ENCODE measurements at places on chromosomes 5 and 9.

- no peak for DNase-seq
Observed at GRCh38 chr9:17653947-17654465, 75.1 kb downstream of the SH3GL2 start.

- no peak for DNase-seq
Observed at GRCh38 chr5:112685931-112686330, 51.8 kb upstream of the APC start.

- no peak for DNase-seq
Observed at GRCh38 chr9:125240649-125240999, 519 bp downstream of the HSPA5 start.

- no peak for DNase-seq
Observed at GRCh38 chr5:62538017-62538942, 40.3 kb upstream of the LRRC70 start.

DNA sequence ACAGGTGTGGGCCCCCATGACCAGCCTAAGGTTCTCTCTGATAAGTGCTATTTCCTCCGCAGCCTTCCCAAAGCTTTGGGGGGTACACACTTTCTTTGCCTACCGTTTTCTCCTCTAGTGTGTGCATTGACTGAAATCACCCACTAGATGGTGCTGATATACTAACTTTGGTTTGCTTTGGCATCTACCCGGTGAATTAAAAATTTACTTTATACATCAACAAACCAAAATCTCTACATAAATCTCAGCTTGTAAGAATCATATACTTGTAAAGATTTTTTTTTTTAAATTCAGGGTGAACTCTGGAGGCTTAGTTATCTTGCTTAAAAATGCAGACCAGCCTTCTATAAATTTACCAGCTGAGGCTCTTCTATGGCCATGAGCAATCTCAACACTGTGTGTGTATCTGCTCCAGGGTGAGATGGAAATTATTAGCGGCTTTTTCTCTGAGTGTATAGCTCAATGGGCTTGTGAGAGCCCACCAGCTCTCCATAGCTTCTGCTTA, 475.7 kb upstream of the TNC start:
- no peak for DNase-seq

- DNase-seq, result no peak
Observed at GRCh38 chr5:67066815-67067214, 129.8 kb downstream of the CD180 start.

- no peak for DNase-seq
Observed at GRCh38 chr5:1153428-1153827, 41.6 kb upstream of the SLC12A7 start.

DNA sequence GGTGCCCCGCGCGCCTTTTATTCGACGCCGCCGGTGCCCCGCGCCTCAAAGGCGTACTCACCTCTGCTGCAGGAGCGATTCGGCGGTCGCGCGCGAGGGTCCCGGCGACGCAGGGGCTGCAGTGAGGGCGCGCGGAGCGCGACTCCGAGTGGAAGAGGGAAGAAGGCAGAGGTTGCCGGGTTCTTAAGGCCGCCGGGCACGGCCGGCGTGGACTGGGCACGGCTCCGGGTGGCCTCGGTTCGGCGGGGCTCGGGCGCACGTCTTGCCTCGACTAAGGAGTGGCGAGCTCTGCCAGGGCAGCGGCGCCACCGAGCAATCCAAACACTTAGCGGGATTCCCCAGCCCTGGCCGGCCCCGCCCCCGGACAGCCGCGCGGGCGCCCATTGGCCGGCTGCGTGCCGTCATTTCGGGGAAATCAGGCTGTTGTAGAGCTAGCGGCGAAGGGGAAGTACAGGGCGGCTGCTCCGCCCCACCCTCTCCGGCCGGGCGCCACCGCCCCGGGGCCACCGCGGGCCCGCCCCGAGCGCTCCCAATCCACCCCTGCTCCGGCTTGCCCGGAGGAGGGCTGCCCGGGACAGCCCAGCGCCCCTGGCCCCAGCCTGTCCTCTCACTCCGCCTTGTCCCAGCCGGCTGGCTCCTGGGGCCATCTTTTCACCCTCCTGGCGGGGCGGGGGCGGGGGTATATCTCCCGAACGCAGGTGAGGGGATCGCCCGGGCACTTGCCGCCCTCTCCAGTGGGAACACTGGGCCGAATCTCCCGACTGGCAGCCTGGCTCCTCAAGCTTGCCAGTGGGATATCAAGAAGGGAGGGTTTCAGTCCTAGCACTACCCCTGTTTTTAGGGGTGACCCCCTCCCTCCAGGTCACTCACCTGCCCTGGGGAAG, at the start of gene IRF1:
IRF1 (minus strand) TSS at position 290 of the 884 bp plus-strand sequence. CDS start 1,295 bp downstream, outside the sequence.
- peak; percentile 96 for DNase-seq

GRCh38 chr9:101601904-101602765, 7.4 kb upstream of the PPP3R2 start:
- DNase-seq, result no peak

- no peak for DNase-seq
Observed at GRCh38 chr5:180541710-180542109, 47.5 kb downstream of the CNOT6 start.

DNA sequence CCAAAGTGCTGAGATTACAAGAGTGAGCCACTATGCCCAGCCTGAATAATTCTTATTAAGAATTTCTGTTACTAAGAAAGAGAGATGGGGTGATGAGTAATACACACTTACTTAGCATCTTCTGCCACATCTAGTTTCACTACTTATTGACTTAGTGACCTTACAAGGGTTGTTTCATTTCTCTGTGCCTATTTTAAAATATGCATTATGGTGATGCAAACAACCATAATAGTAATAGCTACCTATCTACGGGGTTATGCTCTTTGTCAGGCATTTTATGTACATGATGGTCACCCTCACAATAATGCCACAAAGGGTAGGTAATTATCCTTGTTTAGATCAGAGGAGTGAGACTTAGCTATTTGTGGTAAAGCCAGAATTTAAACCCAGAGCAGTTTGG, 499.0 kb upstream of the SGCD start:
- no peak for DNase-seq

GRCh38 chr9:137017791-137018497, 10.1 kb downstream of the ABCA2 start:
- no peak for DNase-seq
